ENCODE measurements at places on chromosomes 4 and X.

GRCh38 chrX:12439416-12439815, 301.1 kb downstream of the FRMPD4 start:
- DNase-seq = no peak

- DNase-seq = no peak
These were observed 455.2 kb downstream of the PCDH7 start for GRCh38 chr4:31175242-31175910.

GRCh38 chr4:66964467-66964866, 580.8 kb downstream of the CENPC start:
- DNase-seq = no peak

DNA sequence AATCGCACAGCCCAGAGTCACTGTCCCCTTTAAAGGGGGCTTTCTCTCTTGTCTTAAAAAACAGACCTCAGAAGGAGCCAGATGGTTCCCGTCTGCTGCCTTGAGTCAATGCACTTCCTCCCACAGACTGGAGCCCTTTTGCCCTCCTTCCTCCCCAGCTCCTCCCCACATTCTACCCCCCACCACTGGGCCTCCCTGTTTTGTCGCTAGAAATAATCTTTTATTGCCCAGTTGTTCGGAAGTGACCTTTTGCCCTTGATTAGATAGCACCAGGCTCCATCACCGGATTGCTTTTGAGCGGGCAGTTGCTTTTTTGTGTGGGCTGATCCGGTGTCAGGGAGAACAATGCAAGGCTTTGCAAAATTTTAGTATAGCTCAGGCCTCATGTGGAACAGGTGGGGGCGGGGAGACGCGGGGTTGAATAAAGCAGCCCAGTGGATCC, 47.7 kb downstream of the SPRY1 start:
- no peak for DNase-seq

- no peak for DNase-seq
These were observed 329.3 kb upstream of the NOCT start for GRCh38 chr4:138686106-138686835.

DNA sequence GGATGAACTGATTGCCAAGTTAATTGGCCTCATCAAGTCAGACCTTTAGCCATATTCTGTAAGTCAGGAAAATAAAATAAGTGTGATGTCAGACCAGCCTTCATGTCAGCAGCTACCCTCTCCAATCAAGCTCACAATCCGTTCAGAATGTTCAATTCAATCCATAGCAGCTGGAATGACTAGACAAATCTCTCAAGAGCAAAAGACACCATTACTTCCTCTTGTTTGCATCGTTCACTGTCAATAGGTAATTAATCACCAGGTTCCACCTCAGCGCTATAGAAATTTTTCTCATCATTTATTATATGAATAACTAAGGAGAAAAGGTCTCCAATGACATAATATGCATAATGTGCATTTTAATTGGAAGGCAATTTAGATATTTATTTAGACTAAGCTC, 321.0 kb upstream of the GRIA3 start:
- DNase-seq = no peak

DNA sequence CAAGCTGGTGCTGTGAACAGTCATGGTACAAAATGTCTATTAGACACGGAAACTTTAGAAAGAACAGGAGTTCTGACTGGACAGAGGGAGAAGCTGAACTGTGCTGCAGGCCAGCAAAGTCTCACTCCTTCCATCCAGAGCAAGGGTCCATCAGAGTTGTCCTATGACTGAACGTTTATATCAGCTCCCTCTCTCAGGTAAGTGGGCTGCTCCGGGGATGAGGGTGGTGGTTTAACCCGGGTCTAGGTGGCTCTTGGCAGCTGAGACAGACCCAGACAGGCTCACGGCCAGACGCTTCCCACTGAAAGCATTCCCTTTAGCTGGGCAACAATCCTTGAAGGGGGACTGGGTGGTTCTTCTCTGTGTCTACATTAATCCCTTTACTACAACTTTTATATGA, 385.0 kb upstream of the SMIM31 start:
- no peak for DNase-seq

DNA sequence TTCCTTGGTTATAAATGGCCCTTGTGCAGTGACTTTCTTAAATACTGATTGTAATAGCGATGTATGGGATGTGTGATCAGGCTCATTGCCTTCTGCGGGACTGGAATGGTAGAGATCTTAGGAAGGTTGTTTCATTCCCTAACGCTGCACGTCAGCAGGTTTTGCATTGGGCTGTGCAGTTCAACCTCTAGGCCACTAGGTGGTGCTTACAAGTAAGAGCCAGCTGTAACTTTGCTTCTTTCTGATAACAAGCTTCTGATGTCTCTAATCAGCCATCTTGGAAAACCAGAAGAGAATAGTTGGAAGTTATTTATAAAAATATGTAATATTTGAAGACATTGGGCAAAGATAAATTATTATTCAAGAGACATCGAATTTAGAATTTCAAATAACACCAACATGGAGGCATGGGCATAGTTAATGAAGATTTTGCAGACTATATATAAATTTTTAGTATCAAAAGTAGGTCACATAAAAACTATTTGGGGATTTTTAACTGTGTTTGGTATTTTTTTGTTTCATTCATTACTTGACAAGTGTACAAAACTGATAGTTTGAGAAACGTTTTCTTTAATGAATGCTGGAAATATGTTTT, 339.7 kb upstream of the PCDH7 start:
- no peak for DNase-seq

- DNase-seq = no peak
These were observed 134.8 kb downstream of the HS3ST1 start for GRCh38 chr4:11293866-11294265.

- no peak for DNase-seq
These were observed 537 bp downstream of the RBM10 start for GRCh38 chrX:47145395-47146120.

GRCh38 chr4:138438608-138439007, 196.5 kb upstream of the SLC7A11 start:
- DNase-seq = no peak

- no peak for DNase-seq
These were observed 211.4 kb downstream of the MID1IP1 start for GRCh38 chrX:39012621-39013111.

GRCh38 chrX:40145923-40146261, 48.1 kb upstream of the BCOR start:
- no peak for DNase-seq

- DNase-seq = no peak
These were observed 20.1 kb downstream of the ARHGEF9 start for GRCh38 chrX:63764946-63765345.

All from activated CD4-positive, CD25-positive, alpha-beta regulatory T cell (primary cell).